ENCODE measurements at places on chromosomes 12 and 14.

- no peak for DNase-seq
Measured at GRCh38 chr14:51865953-51866747, 5.7 kb downstream of the GNG2 start.

GRCh38 chr14:100610511-100611217 is 23.4 kb upstream of the BEGAIN start:
- no peak for DNase-seq

- no peak for DNase-seq
Measured at GRCh38 chr12:50536831-50537537, 32.2 kb downstream of the DIP2B start.

GRCh38 chr12:108854451-108855283 is 2.7 kb downstream of the SSH1 start:
- no peak for DNase-seq

- no peak for DNase-seq
Measured at GRCh38 chr12:95204141-95204866, 13.0 kb downstream of the FGD6 start.

GRCh38 chr14:75459099-75459741 is 31.4 kb downstream of the JDP2 start:
- DNase-seq = no peak

All from retina (tissue), 1 donor.